Activated CD4-positive, CD25-positive, alpha-beta regulatory T cell treated with anti-CD3 and anti-CD28 coated beads, Interleukin-2, amount 50 U/mL, for 72 hours (primary cell): ENCODE measurements at places on chromosomes 7 and 10.

GRCh38 chr10:35040760-35041501 lies 49.2 kb downstream of the CUL2 start:
- DNase-seq: no peak

GRCh38 chr7:30173058-30173897 lies 38.5 kb downstream of the MTURN start:
- no peak for DNase-seq

DNA sequence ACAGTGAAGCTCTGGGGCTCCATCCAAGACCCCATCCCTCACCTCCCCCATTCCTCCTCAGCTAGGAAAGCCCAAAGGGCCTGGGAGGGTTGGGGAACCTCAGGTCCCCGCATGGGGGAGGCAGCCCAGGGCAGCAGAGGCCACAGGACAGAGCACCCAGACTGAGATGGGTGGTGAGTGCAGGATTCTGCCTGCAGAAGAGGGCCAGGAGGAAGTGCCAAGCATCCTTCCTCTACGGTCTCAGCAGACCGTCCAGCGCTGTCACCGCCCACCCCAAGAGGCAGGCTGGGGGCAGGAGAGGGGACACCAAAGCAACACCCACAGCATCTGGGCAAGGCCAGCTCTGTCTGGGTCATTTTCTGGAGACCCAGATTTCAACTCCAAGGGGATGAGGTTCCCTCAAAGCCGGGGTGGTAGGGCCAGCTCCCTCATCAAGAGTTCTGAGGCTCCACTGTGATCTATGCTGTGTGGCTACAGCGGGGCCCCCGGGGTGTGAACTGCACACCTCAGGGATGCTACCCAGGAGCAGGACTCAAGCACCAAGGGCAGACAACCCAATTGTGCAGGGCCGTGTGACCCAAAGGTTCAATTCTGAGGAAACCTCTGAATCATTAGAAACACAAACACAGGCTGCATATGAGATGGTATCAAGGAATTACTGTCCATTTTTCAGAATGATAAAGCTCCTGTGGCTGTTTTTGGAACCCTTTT lies 46.8 kb downstream of the CAMK2B start:
- peak; percentile 23 for DNase-seq

- no peak for DNase-seq
These were observed 319 bp upstream of the STX1A start for GRCh38 chr7:73719806-73720169.

DNA sequence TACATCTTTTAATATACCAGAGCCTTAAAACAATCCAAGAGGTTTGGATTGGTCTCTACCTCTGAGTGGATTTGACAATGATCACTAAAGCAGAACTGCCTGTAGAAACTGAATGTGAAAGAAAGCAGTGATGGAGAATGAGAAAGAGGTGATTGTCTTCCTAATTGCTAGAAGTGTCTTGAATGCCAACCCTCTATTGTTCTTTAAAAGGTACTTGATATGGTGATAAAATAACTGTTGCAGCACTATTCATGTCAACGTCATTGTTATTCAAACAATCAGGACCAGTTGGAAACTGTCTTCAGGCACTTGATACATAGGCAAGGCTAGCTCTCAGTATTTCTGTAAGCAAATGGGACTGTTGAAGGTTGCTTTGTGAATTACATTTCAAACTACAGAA lies 47.9 kb upstream of the ITPRID1 start:
- DNase-seq: no peak

GRCh38 chr7:130901209-130901783 lies 167.3 kb upstream of the KLF14 start:
- DNase-seq: no peak

GRCh38 chr7:70383066-70383782 lies 748.7 kb upstream of the GALNT17 start:
- DNase-seq: no peak

- no peak for DNase-seq
These were observed 543.0 kb upstream of the FZD8 start for GRCh38 chr10:36185097-36185496.

- DNase-seq: no peak
These were observed 66.3 kb upstream of the RAB18 start for GRCh38 chr10:27437775-27438174.

DNA sequence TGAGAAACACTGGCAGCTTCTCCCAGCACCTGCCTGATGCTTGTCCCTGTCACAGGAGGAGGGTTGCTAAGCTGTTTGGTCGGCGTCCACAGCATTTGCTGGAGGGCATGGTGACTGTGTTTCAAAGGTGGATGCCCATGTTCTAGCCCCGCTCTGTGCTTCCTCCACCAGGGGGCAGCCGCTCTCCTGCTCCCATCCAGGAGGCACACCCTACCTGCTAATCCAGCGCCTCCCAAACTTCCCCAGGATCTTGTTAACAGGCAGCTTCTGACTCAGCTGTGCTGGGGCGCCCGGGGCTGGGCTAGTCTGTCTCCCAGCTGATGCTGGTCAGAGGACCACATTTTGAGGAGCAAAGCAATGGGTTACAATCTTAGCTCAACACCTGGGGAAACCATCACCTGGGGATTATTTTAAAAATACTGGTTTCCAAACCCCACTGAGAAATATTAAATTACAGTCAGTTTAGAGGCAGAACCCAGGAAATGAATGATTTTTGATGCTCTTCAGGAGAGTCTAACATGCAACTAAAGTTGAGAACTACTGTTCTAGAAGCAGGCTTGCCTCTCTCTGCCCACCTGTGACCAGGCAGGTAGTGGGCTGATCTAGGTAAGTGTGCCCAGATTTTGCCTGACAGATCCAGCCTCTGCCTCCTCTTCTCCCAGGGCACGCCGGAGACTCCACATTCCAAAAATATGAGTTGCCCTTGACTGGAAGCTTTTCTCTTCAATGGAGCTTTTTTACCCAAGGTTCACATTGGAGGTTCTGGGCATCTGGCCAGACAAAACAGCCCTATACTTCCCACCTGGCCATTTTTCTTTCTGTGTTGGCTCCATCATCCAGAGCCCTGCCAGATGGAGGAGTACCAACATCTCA lies 92.7 kb upstream of the GPR26 start:
- peak; percentile 46 for DNase-seq

DNA sequence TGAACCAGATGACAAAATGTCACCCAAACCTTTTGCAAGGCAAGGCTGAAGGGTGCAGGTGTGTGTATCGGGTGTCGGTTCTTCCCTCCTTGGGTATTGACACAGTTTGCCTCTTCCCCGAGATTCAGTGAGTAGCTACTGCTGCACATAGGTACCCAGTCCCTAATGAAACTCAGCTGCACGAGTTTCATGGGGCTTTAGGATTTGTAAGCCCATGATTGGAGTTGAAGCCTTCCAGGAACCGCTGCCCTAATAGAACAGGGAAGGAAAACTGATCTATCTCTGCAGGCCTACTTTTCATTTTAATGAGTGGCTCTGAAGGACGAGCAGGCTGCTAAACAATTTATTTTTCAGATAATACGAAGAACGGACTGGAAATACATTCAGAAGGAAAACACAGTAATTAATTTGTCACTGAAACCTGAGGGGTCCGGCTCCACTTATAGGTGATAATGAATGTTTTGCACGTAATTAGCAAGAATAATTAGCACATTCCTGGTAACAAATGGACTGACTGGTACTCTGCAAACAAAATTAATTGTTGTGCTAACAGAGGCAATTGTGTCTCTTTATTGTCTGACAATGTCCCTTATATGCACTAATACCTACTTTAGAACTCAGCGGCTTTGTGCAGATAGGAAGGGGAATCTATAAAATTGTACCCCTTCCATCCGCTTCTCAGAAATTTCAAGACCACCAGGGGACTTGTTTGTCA lies 49.6 kb upstream of the FZD8 start:
- no peak for DNase-seq

DNA sequence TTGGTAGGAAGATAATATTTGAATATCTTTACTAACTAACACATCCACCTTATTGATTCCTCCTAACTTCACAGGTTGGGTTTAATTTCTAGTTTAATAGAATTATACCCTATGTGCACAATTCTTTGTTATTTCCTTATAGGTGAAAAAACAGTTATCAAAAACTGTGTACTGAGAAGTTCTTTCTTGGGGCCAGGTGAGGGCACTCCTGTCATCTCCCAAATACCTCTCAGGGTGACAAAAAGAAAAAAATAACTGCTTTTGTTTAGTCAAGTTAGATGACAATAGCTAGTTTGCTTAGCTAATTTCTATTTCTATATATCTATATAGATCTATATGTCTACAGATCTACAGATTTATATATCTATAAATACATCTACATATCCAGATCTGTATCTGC lies 10.1 kb downstream of the FZD8 start:
- no peak for DNase-seq

- DNase-seq: no peak
These were observed 83.5 kb downstream of the SGMS1 start for GRCh38 chr10:50540069-50540825.

DNA sequence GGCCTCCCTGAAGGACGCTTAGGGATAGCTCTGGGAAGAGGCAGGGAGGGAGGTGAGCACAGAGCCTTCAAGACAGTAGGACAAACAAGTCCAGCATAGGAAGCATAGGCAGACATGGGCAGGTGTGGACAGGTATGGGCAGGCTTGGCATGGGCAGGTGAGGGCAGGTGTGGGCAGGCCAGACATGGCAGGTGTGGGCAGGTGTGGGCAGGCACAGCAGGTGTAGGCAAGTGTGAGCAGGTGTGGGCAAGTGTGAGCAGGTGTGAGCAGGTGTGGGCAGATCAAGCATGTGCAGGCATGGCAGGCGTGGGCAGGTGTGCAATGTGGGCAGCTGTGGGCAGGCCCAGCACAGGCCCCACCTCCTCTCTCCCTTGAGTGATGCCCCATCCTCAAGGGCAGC lies 148.8 kb upstream of the ZMIZ1 start:
- DNase-seq: no peak

- no peak for DNase-seq
These were observed 28.2 kb downstream of the IL15RA start for GRCh38 chr10:5949009-5949759.

DNA sequence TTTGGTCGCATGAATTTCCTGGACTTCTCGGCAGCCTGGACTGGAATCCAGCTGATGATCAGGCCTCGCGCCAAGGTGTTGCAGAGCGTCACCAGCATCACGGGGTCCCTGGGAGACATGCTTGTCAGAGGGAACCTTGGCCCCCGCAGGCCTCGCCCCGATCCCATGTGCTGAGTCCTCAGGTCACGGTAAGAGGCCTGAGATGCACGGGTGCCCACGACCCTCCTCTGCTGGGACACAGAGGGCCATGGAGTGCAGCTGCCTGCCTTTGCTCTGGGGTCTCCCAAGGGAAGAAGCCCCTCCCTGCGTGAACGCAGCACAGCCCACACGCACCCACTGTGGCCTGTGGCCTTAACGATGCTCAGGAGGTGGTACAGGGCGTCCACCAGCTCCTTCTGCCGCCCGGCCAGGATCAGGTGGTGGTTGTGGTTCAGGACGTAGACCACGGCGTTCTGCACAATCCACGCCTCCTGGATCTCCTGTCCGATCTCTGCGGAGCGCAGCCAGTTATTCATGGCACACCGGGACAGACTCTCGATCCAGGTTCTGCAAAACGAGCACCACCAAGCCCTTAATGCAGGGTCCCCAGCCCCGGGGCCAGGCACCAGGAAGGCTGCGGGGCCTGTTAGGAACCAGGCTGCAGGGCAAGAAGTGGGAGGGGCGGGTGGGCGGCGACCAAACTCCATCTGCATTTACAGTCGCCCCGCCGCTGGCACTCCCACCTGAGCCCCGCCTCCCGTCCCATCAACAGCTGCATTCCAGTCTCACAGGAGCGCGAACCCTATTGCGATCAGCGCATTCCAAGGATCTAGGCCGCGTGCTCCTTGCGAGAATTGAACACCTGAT lies 29.4 kb downstream of the CFAP46 start:
- DNase-seq: no peak

- DNase-seq: peak; percentile 75
These were observed 60.1 kb upstream of the SORCS3 start for GRCh38 chr10:104580774-104581675.

DNA sequence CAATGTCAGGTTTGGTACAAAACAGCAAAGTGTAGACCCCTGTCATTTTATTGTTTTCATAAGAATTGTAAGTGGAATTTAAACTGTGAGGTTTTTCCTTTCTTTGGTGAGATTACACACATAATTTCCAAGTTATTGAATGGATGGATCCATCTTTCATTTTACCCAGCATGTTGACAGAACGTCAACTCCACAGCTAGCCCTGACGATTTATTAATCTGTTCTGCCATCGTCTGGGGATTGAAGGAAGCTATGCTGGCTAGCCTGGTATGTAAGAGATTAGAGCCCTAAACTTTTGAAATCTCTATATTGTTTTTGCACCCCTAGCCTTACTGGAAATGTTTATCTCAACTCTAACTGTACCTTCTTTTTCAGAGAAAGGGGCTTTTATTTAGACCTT lies 8.6 kb downstream of the WNT16 start:
- DNase-seq: no peak

DNA sequence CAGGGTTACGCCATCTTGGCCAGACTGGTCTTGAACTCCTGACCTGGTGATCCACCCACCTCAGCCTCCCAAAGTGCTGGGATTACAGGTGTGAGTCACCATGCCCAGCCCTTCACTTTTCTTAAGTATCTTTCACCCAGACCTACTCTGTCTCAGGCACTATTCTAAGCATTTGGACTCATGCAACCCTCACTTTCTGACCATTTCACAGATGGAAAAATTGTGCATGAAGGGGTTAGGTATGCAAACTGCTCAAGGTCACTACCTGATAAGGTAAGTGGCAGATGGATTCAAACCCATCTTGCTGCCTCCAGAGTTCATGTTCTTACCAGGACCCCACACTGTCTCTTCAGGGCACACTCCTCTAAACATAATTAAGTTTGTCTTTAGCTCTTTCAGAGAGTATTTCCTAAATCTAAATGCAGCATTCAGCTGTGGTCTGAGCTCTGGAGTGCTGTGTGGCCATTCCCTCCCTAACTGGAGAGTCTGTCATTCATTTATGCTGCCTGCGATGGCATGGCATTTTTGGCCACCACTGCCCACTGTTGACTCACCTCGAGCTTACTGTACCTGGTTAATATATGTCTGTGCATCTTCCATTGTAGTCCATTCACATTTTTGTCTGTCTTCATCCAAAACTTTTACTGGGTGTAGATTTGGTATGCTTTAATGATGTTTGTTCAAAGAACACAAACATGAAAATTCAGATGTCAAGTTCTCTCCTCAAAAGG lies 88.4 kb downstream of the CCDC71L start:
- no peak for DNase-seq

- no peak for DNase-seq
These were observed 767.2 kb downstream of the NXPH1 start for GRCh38 chr7:9200626-9201025.

- DNase-seq: peak; percentile 35
These were observed 996 bp downstream of the ADAM12 start for GRCh38 chr10:126387041-126387921.

GRCh38 chr10:23200997-23201652 lies 9.0 kb downstream of the PTF1A start:
- no peak for DNase-seq
